ENCODE measurements at places on chromosomes 3 and 15. TPM values are rescaled to one million over a fixed set of nuclear protein-coding genes. Genes with fewer than 3 reads are reported as not detected.
A peak's percentile ranks its signal among the peaks of the same experiment; 100 is the strongest.

DNA sequence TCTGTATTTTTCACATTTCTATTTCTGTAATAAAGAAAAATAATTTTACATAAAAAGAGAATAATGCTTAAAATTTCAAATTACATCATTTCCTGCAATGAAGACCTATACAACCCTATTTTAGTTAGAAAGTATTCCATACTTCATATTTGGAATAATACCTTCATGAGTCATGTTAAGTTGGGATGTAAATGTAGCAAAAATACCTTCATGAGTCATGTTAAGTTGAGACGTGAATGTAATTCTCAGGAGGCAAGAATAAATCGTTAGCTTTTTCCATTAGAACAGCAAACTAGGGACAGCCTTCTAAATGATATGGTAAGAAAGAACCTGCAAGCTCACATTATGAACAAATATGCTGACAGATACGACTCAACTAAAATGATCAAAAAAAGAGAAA lies 91.9 kb downstream of the NAALADL2 start:
- DNase-seq = no peak

Gene PRTG
- total RNA-seq = 0.65 TPM

DNA sequence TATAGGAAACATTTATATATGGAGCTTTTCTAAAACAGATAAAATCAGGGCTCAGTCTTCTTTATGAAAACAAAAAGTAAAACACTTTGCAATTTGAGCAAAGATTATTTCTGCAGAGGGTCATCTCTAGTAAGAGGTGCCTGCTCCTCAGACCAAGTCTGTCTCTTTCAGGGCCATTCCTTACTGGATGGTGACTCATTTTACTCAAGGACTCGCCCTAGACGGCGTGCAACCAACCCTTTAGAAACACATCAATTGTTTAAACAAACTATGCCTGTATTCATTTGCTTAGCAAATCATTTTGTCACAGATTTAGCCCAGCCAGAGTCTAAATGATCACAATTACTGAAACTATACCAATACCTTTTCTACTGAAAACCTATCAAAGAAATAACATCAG lies 242.8 kb upstream of the ICE2 start:
- DNase-seq = no peak

- DNase-seq = no peak
These were observed 302.5 kb downstream of the OCA2 start for GRCh38 chr15:27796405-27797320.

DNA sequence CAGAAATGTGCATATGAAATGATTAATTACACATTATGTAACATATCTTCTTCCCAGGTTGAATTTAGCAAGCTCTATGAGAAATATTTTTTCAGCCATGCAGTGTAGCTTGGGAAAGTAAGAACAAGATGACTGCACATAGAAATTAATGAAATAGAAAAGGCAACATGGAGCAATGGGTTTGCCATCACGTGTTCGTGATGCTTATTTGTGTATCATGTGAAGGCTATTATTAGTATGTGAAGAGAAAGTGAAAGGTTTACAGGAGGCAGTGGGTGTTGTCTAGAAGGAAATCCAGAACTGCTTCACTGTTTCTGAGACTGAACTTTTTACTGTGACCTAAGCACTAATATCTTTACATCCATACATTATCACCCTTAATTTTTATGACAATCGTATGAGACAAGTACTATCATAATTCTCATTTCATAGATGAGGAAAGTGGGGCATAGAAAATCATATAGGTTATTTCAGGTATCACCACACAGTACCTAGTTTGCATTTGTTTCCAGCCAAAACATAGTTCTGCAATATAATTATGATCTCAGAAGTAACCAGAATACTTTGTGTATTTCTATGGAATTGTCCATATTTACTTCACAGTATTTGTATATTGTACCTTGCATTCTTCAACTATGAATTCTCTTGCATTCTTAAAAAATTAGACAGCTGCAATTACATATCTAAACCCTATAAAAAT lies 14.9 kb downstream of the SERPINI1 start:
- no peak for DNase-seq

- peak; percentile 66 for DNase-seq
These were observed 40.3 kb downstream of the UMPS start for GRCh38 chr3:124770336-124771082.

GRCh38 chr3:192917028-192917403 lies 640 bp downstream of the MB21D2 start:
- DNase-seq = peak; percentile 84

Gene RBPMS2
- 380 TPM for total RNA-seq

GRCh38 chr15:96334017-96334704 lies 3.7 kb downstream of the NR2F2 start:
- peak; percentile 59 for DNase-seq

Gene ARGFX
- not detected for total RNA-seq

DNA sequence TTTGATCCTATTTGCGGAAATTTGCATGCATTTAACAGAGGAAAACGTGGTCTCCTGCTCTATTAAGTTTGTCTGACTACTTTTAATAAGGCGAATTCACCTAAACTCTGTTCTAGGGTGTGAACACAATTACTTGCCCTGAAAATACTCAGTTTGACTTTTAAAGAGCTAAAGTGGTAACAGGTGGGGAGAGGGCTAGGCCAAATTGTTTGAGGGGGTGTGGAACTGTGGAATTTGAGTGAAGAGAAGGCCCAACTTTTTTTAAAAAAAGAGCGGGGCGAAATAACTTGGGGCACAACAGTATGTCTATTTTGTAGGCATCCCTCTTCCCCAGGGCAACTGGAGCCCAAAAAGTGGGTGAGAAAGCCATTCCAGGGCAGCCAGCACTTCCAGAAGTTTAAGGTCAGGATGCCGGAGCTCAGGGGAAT lies 580 bp upstream of the FXR1 start:
- no peak for DNase-seq

GRCh38 chr15:49063402-49064280 lies 17.4 kb upstream of the SECISBP2L start:
- DNase-seq = no peak

DNA sequence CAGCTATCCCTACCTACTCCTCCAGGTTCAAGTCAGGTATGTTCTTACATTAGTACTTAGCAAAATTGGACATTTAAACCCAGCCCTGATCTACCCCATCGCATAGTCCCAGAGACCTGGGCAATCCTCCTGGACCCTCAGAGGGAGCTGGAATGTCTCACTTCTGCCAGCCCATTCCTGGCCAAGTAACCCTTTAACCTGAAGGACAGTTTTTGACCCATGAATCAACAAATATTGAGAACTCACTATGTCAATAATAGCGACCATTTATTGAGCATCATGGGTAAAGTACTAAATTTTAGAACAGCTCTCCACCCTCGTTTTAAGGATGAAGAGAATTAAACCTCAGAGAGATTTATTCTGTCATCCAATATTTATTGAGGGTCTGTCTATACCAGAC lies 70.4 kb downstream of the RBPMS2 start:
- no peak for DNase-seq

- DNase-seq = peak; percentile 72
These were observed 960 bp upstream of the KLF13 start for GRCh38 chr15:31325595-31326155.

Gene SAMMSON
- not detected for total RNA-seq

Measured in right cardiac atrium (tissue), 5 donors.